ENCODE measurements at places on chromosomes 1 and 21. TPM values are rescaled to one million over a fixed set of nuclear protein-coding genes. Genes with fewer than 3 reads are reported as not detected.

ZNF695 gene
- total RNA-seq: 0.18 TPM

ASB17 gene
- total RNA-seq: not detected

PCP4L1 gene
- total RNA-seq: 0.89 TPM

- no peak for DNase-seq
Observed at GRCh38 chr1:55369474-55369873, 154.3 kb upstream of the USP24 start.

DNA sequence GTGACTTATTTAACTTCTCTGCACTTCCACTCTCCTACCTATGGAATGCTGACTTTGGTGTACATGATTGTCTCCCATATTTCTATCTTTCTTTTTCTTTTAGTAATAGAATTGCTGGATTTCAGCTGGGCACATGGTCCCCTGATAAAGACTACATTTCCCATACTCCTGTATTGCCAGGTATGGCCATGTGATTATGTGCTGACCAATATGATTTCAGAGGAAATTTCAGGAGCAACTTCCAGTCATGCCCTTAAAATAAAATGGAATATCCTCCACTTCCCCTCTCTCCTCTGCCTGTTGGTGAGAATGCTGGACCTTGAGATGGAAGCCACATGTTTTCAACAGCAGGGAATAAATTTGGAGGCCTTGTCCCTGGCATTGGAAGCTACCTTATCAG, 130.7 kb upstream of the IGSF21 start:
- DNase-seq: no peak

GRCh38 chr1:212012034-212012740, 23.2 kb downstream of the INTS7 start:
- peak; percentile 78 for DNase-seq

DNA sequence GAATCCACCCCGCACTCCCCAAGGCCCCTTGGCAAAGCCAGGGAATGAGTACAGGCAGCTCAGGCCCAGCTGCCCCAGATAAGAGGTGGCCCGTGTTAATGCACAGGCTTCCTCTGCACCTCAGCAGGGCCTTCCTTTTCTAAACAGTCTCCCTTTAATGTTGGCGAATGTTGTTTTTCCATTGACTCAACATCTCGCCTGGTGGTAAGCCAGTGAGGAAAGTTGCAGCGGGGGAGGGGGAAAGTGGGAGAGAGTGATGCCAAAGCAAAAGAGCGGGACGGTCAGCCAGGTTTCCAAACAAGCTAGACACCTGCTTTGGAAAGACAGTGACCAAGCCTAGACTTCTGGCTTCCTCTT, 10.3 kb upstream of the PROX1 start:
- DNase-seq: no peak

Data from sciatic nerve (tissue), 2 donors.